ENCODE measurements at places on chromosomes 3 and 15.

- DNase-seq = no peak
Measured at GRCh38 chr15:40854161-40854560, 10.3 kb downstream of the SPINT1 start.

DNA sequence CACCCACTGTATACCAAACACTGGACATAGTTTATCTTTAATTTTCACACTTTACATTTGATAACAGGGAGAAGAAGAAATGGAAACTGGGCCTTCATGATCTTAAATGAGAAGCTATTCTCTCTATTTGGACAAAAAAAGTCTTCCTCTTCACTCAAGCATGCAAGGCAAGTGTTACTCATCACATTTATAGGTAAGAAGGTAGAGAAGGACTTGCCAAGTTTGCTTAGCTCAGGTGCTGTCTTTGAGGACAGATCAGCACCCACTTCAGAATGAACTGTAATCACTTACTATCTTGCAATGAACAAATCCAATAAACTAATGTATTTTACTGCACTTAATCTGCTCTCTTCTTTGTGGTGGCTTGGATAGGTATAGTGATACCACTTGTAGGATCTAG is 1.1 kb upstream of the MYH15 start:
- DNase-seq = no peak

GRCh38 chr15:51368751-51369450 is 27.4 kb downstream of the GLDN start:
- DNase-seq = no peak

DNA sequence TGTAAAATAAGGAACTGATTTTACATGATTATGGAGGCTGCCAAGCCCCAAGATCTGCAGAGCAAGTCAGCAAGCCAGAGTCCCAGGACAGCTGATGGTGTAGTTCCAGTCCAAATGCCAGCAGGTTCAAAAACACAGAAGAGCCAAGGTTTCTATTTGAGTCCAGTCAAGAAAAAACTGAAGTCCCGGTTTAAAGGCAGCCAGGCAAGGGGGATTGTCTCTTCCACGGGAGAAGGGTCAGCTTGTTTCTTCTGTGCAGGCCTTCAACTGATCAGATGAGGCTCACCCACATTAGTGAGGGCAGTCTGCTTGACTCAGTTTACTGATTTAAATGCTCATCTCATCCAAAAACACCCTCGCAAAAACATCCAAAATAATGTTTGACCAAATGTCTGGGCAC is 246.2 kb downstream of the PLCL2 start:
- DNase-seq = no peak

DNA sequence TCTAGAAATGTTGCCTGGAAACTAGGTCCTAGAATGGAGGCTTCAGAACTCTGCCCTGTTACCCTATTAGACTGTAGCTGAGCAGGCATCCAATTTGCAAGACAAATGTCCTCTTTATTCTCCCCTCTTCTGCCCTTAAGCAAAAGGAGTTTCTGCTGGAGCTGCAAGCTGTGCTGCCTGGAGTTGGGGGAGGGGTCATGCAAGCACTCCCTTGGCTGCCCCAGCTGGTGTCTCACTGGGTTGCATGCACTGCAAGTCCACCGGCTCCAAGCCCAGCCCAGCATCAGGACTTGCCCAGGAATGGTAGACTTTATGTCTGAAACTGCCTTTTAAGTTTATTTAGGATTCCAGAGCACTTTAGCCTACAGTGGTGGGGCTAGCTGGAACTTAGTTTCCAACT is 15.7 kb upstream of the RBP2 start:
- DNase-seq = no peak

GRCh38 chr15:99017322-99017701 is 9.7 kb upstream of the PGPEP1L start:
- no peak for DNase-seq

- DNase-seq = no peak
Measured at GRCh38 chr3:97793420-97794019, 28.3 kb upstream of the CRYBG3 start.
